ENCODE measurements at places on chromosomes 5 and 9.
A peak's percentile ranks its signal among the peaks of the same experiment; 100 is the strongest.

GRCh38 chr9:16705111-16705604 is 165.3 kb downstream of the BNC2 start:
- peak; percentile 85 for DNase-seq

- DNase-seq, result no peak
These were observed 62.3 kb downstream of the NR6A1 start for GRCh38 chr9:124708633-124709291.

DNA sequence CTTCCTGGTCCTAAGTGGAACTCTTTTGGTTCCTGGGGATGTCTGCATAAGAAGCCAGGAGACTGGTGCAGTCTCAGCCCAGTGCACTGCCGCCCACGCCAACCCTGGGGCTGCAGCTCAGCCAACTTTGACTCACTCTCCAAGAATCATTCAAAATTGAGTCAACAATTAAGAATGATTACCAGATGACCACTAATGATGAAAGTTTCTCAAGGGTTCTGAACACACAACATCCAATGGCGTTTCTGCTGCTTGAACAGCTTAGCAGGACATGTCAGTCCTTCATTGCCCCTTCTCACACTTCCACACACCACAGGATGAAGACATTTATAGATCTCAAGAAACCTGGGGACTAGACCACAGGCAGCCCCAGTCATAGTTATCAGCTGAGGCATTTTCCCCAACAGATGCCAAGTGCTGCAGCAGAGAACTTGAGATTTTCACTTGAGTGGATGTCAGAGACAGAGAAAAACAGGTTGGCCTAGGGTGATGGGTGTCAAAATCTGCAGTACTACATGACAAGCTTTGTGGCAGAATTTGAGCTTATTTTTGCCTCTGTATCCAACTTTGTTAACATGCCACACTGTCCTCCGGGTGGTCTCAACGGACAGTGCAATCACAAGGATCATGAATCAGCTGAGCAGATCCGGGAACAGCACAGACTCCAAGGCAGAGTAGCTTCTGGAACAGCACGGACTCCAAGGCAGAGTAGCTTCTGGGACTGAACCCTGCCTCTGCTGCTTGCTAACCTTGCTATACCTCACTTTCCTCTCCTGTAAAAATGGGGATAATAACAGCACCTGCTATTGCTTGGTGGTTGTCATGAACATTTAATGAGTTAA is 356.1 kb downstream of the SPOCK1 start:
- no peak for DNase-seq

DNA sequence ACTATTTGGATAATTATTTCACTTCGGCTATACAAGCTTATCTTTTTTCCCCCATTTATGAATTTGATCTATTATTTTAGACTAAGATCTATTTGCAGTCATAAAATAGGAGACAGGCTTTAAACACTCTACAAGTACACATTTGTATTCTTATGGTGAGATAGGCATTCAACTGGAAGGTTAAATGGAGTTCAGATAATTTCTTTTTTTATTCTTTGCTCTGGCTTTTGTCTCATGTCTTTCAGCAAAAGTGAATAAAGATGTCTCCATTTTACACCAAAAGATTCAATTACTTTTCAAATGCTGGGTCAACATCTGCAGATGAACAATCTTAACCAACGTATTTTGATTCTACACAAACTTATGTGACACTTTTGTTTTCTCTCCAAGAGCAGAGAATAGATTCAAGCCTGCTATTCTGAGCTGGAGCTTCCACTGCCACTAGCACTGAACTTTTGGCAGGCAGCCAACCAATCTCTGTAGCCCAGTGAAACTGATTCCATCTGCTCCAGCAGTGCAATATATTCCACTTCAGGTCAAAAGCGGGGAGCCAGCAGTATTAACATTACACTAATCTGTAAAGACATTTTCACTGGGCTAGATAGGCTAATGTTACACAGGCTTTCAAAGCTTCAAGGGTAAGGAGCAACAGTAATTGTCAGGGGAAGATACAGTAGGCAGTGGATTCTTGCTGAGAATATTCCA is 452.0 kb upstream of the ZNF608 start:
- DNase-seq, result peak; percentile 88

DNA sequence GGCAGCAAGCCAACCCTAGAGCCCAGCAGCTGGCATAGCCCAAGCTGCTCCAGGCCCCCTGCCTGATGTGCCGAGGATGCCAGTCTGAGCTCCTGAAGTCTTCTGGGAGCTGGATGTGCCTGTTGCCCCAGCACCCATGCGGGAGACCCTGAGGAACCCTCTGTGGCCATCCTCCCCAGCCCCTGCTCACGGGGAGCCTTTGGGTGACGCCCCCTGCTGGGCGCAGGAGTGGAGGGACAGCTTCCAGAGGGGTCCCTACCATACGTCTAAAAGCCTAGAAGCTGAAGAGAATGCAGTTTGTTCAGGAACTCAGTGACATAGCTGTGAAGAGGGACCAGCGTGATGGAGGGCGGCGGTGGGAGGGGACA is 33.1 kb upstream of the MVB12B start:
- no peak for DNase-seq

DNA sequence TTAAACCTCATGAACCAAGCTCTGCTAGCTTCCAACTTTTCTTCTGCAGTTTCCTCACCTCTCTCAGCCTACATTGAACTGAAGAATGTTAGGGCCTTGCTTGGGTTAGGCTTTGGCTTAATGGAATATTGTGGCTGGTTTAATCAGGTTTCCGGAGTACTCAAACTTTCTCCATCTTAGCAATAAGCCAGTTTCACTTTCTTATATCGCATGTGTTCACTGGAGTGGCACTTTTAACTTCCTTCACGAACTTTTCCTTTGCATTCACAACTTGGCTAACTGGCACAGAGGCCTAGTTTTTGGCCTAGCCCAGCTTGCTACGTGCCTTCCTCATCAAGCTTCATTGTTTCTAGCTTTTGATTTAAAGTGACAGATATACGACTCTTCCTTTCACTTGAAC is 81.0 kb upstream of the MAST4 start:
- DNase-seq, result no peak

- DNase-seq, result no peak
These were observed 2375.8 kb downstream of the MAT2B start for GRCh38 chr5:165881259-165881658.

- DNase-seq, result no peak
These were observed 414.0 kb upstream of the IRX1 start for GRCh38 chr5:3181671-3182070.

Data from sciatic nerve (tissue), 2 donors.